ENCODE measurements at places on chromosomes 1 and 21. TPM values are rescaled to one million over a fixed set of nuclear protein-coding genes. Genes with fewer than 3 reads are reported as not detected.

The ERG gene
- total RNA-seq: 0.37 TPM

DNA sequence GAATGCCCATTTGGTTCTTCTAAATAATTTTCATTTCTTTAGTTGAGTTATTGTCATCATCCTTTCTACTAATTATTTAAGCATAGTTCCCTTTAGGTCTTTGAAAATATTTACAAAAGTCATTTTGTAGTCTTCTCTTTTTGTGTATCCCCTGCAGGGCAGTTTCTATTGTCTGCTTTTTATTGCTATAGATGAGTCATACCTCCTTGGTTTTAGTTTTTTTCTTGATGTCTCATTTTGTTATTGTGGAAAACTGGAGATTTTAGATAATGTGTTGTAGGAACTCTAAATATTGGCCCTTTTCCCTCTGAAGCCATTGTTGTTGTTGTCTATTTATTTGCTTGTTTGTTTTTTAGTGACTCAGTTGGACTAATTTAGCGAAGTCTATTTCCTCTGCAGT, 387.9 kb downstream of the NUF2 start:
- DNase-seq: no peak

- DNase-seq: no peak
Measured at GRCh38 chr1:184567637-184568036, 180.8 kb downstream of the C1orf21 start.

- DNase-seq: no peak
Measured at GRCh38 chr1:61580417-61580816, 144.5 kb downstream of the TM2D1 start.

The DDI2 gene
- 19.4 TPM for total RNA-seq

The AK5 gene
- total RNA-seq: 0.35 TPM
